Lung (tissue), 17 donors: ENCODE measurements at places on chromosomes 16 and 17. TPM values are rescaled to one million over a fixed set of nuclear protein-coding genes. Genes with fewer than 3 reads are reported as not detected.

MEOX1 gene
- 1.2 TPM for total RNA-seq

DNA sequence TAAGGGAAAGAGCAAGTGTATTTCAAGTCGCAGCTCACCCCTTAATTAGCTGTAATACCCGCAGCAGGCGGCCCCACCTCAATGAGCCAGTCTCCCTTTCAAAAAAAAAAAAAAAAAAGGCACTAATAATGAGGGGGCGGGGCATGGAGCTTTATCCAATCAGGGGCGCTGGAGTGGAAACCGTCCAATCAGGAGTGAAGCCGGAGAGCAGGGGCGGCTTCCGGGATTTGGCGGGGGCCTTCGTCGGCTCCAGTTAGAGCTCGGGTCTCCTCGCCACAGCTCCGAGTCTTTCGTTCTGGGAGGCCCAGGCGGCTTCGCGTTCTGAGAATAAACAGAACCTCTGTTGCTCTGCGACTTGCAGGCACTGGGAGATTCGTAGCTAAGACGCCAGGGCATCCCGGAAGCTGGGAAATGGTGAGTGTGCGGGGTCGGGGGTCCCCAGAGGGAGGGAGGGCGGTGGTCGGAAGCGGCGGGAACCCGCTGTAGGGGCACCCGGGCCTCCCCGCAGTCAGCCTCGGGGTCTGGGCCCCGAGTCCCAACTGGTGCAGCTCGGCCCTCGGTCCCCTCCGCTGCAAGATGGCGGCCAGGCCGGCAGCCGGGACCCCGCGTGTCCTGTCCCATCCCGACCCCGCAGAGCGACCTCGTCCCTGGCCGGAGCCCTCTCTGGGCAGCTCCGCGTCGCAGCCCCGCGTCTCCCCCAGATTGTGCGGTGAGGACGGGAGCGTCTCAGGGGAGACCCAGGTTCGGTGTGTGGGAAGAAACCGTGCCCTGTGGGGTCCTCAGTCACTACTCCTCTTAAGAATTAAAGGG lies at the start of gene ZNF267:
TSS of gene ZNF267 (plus strand) at position 252 of the 810 bp plus-strand sequence. CDS start at position 412, 160 bp downstream.
- peak; percentile 96 for DNase-seq

DNA sequence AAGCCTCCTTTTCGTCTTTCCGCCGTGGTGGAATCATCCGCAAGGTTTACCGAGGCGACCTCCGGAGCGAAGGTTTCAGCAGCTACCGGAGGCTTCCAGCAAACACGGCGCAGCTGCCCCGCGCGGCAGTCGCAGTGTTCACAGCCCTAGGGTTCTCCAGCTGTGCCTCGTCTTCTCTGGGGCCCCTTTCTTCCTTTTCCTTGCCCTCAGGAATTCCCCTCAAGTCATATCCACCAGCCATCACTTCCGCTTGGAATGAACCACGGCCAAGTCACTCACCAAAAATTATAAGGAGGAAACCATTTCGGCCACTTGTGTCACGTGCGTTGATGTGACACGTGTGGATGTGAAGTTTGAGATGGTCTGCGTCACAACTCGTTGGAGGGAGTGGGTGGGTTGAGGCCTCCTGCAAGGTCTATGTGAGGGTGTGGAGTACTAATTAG lies 636 bp upstream of the ERN1 start:
- peak; percentile 71 for DNase-seq

DNA sequence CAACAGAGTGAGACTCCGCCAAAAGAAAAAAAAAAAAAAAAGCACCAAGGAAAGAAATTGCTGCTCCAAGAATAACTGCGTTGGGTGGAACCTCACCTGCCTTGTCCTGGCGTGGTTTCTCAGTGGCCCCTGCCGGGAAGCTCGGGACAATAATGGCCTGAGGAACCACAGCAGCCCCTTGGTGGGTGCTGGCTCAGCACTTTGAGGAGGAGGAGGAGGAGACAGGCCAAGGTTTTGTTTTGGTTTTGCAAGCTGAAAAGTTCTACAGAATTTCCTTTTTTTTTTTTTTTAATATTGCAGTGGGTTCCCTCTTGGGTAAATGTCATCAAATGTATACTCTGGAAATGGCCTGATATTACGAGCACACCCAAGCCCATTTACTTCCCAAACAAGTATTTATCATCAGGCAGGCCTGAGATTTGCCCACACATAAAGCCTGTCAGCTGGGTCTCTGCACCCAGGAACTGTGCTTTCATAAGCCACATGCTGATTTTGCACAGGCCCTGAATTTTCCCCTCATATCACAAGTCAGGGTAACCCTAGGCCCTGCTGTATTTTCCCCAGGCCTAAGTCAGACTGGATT lies 78.3 kb downstream of the SOCS1 start:
- no peak for DNase-seq

- DNase-seq, result no peak
Observed at GRCh38 chr16:11734653-11735043, 8.0 kb downstream of the TXNDC11 start.
